ENCODE measurements at places on chromosomes 12 and 14.

DNA sequence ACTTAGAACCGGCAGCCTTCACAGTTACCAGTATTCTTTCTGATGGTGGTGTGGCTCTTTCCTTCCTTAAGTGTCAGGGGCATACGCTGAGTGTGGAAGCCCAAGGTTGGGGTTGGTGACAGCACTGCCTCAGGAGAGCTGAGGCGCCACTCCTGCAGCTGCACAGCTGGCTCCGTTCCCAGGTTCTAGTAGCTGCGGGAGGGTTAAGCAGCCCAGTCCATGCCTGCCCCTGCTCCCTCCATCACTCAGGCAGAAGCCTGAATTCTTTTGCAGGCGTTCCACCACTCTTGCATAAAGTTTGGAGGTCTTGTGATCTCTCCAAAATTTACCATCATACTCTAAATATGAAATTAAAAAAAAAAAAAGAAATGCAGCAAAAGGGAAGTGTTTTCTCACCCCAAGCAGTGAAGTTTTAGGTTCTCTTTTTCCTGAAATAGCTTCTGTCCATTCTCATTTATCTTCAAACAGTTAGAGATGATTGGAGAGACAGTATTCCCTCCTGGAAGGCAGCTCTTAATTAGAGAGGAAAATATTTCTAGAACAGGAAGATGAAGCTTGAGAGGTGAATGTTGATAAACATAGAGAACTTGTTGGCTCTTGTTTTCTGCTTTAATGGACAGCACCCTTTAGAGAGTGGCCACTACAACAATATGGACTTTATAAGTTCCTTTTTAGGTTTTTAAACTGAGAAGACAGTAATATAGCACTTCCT is 136.1 kb downstream of the FGD4 start:
- peak; percentile 90 for DNase-seq

GRCh38 chr12:42570076-42570475 is 19.5 kb downstream of the PRICKLE1 start:
- no peak for DNase-seq

- DNase-seq, result no peak
Observed at GRCh38 chr12:87150969-87151662, 878.1 kb downstream of the C12orf50 start.

GRCh38 chr12:18895946-18896345 is 158.0 kb downstream of the CAPZA3 start:
- DNase-seq, result no peak

All from foreskin fibroblast (primary cell).